ENCODE measurements at places on chromosomes 7 and 10.

DNA sequence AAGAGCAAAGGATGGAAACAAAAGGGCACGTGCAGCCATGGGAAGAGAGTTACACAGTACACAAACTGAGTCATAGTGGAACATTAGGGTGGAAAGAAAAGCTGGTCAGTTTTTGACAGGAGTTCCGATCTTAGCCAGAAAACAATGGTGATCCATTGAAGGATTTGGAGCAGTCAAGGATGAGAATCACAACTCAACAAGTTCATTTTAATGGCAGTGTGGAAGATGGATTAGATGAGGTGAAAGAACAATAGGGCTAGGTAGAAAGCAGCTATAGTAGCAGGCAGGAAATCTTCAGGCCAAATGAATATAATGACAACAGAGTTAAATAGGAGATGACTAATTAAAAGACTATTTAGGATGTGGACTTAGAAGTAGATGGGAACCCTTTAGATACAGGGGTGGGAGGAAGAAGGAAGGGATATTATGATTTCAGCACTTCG lies 136.3 kb downstream of the DOCK4 start:
- no peak for DNase-seq

DNA sequence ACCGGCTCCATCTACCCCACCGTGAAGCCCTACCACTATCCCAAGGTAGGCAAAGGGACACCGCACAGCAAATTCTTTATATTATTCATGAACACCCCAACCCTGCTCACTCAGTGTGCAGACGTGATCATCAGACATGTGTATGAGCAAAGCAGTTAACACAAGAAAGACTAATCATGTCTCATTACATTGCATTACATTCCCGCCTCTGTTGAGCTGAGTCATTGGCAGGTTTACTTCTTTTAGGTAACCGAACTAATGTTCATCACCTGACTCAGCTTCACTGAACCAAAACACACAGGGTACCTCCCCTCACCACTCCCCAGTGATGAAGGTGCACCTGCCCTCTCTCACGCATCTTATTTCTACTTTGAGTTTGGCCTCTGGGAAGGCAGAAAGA lies 233.4 kb downstream of the PAXIP1 start:
- no peak for DNase-seq

DNA sequence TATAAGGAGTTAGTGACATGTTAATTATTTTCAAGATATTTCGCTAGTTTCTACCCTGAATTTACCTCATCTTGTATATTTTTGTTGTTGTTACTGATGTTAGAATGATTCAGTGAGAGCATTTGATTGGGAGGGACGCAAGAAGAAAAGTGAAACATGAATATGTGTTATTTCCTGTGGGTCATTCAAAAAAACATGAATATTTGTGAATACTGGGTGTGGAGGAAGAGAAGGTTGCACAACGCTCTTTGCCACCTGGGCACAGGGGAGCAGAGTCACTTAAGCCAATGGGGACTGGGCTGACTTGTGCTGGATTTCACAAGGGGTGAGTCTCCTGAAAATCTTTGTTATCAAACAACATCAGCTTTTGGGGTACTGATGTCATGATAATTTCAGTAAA lies 39.5 kb downstream of the AGK start:
- no peak for DNase-seq

DNA sequence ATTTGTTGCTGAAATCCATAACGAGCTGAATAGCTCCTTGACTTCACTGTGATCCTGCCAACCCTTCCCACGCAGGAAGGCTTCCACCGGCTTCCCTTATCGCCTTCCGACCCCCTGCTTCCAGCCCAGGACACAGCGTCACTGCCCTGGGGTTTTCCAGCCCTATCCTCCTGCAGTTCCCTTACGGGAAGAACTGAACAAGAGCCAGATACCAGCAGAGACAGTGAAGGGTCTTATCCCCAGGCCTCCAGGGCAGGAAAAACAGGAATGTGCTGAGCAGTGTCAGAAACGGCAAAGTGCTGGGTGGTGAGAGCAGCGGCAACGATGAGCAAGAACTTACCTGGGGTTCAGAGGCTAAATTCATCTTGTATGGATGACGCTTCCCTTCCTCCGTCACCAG lies 22.4 kb downstream of the PDLIM1 start:
- DNase-seq, result no peak

DNA sequence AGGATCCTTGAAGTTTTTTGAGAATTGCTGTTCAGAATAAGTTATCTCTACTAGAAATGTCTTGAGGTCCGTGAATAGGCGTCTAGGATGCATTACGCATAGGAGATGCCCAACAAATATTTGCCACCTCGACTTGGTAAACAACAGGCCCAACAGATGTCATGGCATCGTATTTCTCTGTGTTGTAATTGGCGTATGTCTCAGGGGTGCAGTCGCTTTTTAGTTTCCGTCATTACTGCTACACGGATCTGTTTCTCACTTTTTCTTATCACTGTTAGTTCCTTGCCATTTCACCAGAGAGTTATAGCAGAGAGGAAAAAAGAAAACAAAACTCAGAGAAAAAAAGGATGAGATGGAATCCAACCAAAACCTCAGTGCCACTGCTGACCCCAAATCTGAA lies 73.0 kb upstream of the SFMBT2 start:
- DNase-seq, result no peak

DNA sequence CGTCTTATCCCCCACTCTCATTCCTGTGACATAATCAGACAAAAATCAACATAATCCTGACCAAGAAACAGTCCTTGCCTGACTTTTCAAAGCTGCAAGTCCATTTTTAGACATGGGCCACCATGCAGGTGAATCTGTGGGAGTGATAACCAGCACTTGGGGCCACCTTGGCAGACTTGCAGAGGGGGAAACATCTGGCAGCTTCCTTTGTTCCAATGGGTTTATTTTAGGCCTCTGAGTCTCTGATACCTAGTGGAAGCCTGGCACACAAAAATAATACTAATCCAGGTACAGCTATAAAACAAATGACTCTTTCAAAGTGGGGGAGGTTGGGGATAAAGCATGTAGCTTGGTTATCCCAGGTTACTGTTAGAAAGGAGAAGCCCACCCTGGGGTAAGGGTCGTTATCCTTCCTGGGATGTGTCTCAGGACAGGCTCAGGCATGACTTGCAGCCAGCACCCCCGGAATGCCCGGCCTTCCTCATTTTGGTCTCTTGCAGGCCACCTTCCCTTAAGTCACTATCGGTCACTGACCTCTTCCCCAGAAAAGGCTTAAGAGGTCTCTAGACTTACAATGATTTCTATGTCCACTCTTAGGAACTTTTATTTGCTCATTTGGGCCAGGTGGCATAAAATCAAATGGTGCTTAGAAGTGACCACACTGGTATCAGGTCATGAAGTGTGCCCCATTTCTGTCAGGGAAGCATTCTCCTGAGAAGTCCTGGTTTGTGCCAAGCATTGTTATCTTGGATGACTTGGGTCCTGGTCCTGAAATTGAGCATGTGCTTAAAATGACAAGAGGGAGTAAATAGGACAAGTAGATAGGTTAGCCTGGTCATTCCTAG lies 37.6 kb downstream of the EEPD1 start:
- no peak for DNase-seq

- DNase-seq, result no peak
Observed at GRCh38 chr10:33067481-33067880, 109.5 kb upstream of the ITGB1 start.

GRCh38 chr7:18206331-18206730 lies 178.7 kb upstream of the PRPS1L1 start:
- no peak for DNase-seq

- no peak for DNase-seq
Observed at GRCh38 chr7:27842094-27842692, 102.2 kb downstream of the TAX1BP1 start.

DNA sequence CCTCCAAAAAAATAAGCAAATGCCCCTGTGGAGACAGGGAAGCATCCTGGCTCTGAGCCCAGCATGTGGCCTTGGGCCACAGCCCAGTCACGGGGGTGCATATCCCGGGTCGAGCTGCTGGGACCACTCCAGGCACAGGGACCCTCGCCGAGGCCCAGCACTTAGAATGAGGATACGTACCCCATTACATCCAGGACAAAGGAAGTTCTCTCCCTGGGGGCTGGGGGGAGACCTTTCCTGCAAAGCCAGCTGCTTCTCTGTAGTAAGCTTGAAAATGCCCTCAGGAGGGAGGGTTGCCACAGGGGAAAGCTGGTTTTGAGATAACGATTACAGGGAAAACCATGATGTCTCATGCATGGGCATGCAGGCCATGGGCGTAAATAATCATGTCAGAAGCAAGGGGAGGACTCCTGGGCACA lies 75.5 kb downstream of the HIPK2 start:
- no peak for DNase-seq

DNA sequence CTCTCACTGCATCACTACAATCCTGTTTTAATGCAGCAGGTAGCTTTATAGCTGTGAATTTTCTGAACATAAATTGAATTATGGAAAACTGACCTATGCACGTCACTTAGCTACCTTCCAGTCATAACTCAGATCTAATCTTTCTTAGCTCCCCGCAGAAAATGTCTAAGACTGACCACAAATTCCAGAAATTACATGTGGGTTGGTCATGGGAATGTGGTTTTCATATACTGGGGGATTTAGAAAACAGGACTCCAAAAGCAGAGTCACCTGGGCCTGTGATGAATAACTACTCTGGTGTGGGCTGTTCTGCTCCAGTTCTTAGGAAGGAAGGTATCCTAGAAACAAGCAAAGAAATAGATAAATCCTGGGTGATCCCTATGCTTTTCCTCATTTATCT lies 178.4 kb upstream of the LRRTM3 start:
- no peak for DNase-seq

DNA sequence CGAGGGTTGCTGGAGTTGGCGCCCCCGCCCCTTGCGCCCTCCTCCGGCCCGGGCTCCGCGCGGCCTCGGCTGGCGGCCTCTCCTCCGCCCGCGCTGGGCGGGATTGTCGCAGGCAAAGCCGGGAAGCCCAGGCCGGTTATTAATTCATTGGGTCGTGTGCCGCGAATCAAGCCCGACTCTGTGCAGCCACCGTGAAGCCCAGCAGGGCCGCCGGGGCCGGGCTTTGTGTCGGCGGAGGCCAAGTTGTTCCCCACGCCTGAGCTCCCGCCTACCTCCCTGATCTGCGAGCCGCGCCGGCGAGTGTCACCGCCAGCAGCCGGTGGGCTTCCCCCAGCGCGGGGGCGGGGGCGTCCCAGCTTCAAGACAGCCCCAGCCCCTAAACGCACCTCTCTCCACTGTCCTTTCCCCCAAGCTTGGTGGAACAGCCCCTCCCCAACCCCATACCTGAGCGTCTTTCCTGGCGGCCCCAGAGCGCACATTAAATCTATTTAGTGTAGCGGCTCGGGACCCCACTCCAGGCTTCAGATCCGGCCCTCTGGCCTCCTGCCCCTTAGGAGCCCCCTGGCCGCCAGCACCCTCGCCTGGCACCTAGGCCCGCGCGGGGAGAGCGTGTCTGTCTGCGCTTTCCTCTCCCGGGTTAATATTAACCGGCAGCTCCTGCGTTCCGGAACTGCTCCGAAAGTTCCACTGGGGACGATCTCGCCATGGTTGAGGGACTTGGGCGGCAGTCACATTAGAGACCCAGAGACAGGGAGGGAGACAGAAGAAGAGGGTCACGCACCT lies 3.5 kb downstream of the SHH start:
- peak; percentile 86 for DNase-seq

- DNase-seq, result no peak
Observed at GRCh38 chr7:45211958-45212357, 54.4 kb downstream of the RAMP3 start.

GRCh38 chr7:21617916-21618390 lies 75.1 kb downstream of the DNAH11 start:
- DNase-seq, result peak; percentile 19

DNA sequence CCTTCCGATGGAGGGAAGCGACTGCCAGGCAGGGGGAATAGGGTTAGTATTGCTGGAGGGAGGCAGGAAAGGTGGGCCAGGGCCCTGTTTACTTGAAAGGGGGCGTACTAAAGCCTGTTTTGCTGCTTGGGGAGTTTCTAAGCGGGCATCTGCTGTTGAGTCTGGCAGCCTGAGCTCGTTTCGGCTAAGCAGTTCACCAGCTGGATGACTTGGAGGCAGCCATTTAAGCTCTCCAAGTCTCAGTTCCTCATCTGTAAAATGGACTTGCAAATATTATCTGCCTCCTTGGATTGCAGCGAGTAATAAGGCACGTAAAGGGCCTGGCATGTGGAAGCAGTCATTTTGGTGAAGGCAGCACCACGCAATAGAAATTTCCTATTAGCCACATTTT lies 44.0 kb downstream of the LDB3 start:
- no peak for DNase-seq

DNA sequence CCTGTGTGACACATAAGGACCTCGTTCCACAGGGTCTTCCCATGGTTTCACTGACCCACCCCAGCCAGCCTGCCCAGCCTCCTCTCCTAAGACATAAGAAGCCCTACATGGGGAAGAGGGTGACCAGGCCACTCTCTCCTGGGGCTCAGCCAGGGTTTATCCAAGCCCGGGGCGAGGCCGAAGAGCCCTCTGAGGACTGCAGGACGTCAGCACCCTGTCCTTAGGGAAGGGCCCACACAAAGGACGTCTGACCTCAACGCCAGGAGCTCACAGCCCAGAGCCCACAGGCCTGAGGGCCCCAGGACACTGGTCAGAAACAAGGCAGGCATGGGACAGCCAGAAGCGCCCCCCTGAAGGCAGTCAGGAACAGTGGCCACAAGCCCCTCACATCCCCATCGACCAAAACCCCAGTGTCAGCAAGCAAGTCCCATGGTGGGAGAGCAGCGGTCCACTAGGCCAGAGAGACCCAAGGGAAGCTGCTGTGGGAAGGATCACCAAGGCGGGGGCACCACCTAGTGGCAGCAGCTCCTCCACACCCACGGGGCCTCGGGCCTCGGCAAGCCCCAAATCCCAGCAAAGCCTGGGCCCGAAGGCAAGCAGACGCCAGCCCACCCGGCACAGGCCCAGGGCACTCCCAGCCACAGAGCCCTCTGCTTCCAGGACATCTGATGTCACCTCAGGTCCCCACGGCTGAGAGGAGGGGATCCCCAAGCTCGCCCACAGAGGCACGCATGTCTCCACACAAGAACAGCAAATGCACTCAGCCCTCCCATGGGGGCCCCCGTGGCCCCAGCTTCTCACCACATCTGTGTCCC lies 23.4 kb downstream of the MAD1L1 start:
- DNase-seq, result peak; percentile 96

DNA sequence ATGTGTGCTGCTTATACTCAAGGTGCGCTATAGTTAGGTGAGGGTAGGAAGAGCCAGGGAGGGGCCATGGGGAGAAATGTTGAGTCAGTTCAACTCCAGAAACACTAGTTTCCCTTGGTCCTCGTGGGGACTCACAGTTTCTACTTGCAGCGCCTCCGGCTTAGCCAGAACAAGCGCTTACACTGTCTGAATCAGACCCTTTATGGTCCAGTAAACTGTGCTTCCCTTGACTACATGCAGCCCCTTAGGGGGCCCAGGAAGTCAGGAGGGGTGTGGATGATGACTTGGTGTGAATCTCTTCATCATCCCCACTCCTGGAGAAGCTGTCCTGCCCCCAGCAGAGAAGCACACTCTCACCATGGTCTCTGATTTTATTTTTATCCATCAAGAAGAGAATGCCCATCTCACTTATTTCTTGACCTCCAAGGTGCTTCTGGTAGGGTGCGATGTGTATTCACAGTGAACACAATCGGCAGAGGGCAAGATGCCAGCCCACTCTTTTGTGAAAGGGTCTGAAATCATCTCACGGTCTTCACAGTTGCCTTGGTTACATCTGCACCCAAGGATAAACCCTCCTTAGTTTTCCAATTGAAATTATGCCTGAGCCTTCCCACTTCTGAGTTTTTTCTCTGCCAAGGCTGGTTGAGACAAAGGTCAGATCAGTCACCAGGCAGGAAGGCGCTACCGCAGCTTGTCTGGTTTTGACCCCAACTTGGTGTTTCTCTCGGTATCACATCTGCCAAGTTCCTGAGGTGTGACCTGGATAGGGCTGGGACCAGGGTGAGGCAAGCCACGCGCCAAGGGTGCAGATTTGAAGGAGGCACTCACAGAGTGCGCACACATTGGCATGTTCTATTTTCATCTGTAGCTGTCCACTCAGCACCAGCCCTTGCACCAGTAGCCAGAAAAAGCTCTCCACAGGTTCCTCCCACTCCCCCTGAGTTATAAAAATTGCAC lies 62.7 kb upstream of the LRRC4 start:
- DNase-seq, result no peak
